ENCODE measurements at places on chromosomes 4 and X. TPM values are rescaled to one million over a fixed set of nuclear protein-coding genes. Genes with fewer than 3 reads are reported as not detected.

GRCh38 chr4:104205116-104205515 lies 289.6 kb downstream of the CXXC4 start:
- no peaks in the 10 kb centered on the region for H3K27me3 ChIP-seq
- no peaks in the 10 kb centered on the region for H3K36me3 ChIP-seq
- H3K4me1 ChIP-seq, result no peaks in the 10 kb centered on the region
- H3K27ac ChIP-seq, result no peak overlapping the region
- DNase-seq, result no peak

PCDH11X gene
- not detected for total RNA-seq

SHROOM4 gene
- not detected for total RNA-seq

GLOD5 gene
- total RNA-seq, result not detected

GRCh38 chr4:102447413-102447812 lies 53.7 kb upstream of the NFKB1 start:
- DNase-seq, result no peak
- H3K27me3 ChIP-seq, result peaks cover 4% of the 10 kb centered on the region
- H3K4me3 ChIP-seq, result peak overlapping the region; percentile 34
- peaks cover 27% of the 10 kb centered on the region for H3K4me1 ChIP-seq
- peaks cover 2% of the 10 kb centered on the region for H3K36me3 ChIP-seq

DNA sequence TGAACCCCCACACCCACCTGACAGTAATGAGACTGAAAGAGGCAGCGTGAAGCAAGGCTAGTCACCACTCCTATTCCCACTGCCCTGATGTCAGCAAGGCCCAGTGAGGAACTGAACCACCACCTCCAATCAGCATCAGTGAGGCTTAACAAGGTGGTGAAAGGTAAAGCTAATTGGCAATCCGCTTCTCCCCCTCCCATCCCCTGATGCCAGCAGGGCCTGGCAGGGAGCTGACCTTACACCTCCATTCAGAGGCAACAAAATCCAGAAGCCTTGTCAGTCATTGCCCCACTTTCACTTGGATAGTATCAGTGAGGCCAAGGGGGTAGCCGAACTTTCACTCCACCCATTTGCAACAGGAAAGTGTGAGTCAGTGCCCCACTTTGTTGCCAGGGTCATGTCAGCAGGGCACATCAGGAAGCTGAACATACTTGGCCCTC lies 60.8 kb downstream of the AWAT2 start:
- H3K27me3 ChIP-seq, result no peaks in the 10 kb centered on the region
- H3K36me3 ChIP-seq, result no peaks in the 10 kb centered on the region
- DNase-seq, result no peak
- H3K4me1 ChIP-seq, result no peaks in the 10 kb centered on the region
- H3K4me3 ChIP-seq, result no peak overlapping the region

DNA sequence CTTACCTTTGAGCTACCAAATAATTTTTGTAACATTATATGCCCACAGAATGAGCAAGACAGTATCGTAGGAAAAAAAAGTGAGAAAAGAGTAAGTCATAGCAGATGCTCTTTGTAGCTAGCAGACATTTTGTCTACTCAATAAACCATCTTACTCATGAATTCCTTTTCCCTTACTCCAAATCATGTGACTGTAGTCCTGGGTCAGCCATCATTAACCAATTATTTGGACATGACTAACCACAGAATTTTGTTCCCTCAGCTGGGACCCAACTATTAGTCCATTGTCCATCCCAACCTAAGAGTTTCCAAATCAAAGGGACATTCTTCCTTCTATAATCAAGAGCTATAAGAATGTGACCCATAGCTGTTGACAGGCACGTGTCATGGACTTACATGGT lies 11.4 kb downstream of the UBE2D3 start:
- no peak for DNase-seq
- no peaks in the 10 kb centered on the region for H3K27me3 ChIP-seq
- H3K4me3 ChIP-seq, result no peak overlapping the region
- H3K36me3 ChIP-seq, result peaks cover 30% of the 10 kb centered on the region
- peaks cover 68% of the 10 kb centered on the region for H3K4me1 ChIP-seq

SMIM10 gene
- total RNA-seq, result 0.65 TPM

Data from activated naive CD8-positive, alpha-beta T cell treated with anti-CD3 and anti-CD28 coated beads, Interleukin-2, amount 10 ng/mL, durations not matched to agents 7 days and 5 days (primary cell).